ENCODE measurements at places on chromosomes 2 and 18.

DNA sequence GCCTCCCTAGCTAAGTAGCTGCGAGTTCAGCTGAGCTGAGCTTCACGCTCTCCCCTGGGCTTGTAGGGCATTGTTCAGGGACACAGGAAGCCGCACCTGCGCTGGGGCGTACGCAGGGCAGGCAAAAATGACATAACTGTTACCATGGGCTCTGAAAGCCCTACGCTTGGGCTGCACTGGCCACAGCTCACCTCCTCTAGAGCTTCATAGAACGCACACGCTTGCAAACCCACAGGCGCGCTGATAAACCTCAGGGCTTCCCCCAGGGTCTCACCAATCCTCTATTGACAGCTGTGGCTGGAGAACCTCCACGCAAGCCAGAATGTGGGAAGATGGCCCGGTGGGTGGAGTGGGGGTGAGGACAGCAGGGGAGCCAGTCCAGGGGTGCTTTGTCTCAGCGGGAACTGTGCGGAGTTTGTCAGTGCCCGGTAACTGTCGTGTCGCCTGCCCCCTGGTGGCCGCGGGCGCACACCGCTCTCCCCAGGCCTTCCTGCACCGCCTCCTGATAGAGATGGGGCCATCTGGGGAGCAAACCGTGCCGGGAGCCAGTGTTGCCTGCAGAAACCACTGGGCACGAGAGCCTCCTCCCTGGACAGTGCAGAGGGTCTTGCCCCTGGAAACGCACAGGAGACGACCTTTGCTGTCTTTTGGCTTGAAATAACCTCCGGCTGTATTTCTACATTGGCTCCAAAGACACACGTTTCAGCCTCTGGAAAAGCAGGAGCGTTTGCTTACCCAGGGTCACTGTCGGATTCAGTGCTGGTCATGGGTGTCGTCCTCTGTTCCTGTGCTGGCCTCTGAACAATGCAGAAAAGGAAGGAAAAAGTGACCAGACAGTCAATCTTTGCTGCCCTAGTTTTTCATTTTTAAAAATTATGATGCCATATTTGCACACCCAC, 17.0 kb upstream of the CIDEA start:
- peak; percentile 61 for DNase-seq

GRCh38 chr2:31324016-31324633, 90.2 kb downstream of the EHD3 start:
- no peak for DNase-seq

- no peak for DNase-seq
Measured at GRCh38 chr18:44826418-44827259, 146.0 kb downstream of the SETBP1 start.

DNA sequence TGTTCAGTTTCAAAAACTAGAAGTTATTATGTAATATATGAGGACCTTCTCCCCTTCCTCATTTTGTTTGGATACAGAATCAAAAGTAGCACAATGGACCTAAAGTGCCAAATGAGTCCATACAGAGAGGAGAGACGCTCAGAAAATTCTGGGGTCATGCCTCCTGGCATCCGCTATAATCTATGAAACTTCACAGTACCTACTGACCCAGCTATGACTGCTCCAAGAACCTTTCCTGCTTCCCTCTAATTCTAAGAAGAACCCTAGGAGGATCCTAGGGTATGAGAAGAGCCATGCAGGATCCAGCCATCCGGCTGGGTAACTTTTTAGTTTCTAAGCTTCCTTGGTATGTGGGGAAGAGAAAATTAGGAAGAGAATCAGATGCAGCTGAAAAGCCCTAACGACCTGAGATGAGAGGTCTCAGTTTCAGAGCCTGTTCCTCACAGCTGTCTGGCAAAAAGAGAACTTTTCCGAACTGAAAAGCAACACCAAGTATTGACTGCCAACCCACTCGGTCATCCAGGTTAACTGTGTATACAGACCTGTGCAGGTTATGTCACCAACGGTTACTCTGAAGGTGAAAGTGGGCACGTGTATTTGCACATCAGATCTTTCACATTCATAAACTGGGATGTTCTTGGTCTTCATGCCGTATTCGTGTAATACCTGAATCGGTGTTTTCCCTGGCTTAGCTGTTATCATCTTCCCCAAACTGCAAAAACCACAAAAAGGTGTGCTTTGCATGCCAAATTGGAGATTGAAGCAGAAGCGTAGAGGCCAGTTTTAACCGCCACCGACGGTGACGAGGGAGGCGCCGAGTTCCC, 1.1 kb downstream of the PRKRA start:
- no peak for DNase-seq

GRCh38 chr2:240996834-240997140, 1.6 kb upstream of the SNED1 start:
- DNase-seq, result no peak

Measured in activated CD8-positive, alpha-beta memory T cell treated with anti-CD3 and anti-CD28 coated beads, Interleukin-2, amount 50 U/mL, for 4 hours (primary cell).